ENCODE measurements at places on chromosomes 16 and 17. TPM values are rescaled to one million over a fixed set of nuclear protein-coding genes. Genes with fewer than 3 reads are reported as not detected.

The ABI3 gene
- 39.3 TPM for total RNA-seq

The ANKRD40 gene
- 26.3 TPM for total RNA-seq

The CTRL gene
- total RNA-seq: 3.9 TPM

The EXOC7 gene
- 53.5 TPM for total RNA-seq

The ALDH3A1 gene
- total RNA-seq: 0.92 TPM

The NPIPB9 gene
- total RNA-seq: 3.8 TPM

The SPATA32 gene
- 0.27 TPM for total RNA-seq

The HOXB13 gene
- total RNA-seq: not detected

The TBC1D3I gene
- 0.38 TPM for total RNA-seq

The SDK2 gene
- total RNA-seq: 3.3 TPM

The MEIOC gene
- 0.16 TPM for total RNA-seq

DNA sequence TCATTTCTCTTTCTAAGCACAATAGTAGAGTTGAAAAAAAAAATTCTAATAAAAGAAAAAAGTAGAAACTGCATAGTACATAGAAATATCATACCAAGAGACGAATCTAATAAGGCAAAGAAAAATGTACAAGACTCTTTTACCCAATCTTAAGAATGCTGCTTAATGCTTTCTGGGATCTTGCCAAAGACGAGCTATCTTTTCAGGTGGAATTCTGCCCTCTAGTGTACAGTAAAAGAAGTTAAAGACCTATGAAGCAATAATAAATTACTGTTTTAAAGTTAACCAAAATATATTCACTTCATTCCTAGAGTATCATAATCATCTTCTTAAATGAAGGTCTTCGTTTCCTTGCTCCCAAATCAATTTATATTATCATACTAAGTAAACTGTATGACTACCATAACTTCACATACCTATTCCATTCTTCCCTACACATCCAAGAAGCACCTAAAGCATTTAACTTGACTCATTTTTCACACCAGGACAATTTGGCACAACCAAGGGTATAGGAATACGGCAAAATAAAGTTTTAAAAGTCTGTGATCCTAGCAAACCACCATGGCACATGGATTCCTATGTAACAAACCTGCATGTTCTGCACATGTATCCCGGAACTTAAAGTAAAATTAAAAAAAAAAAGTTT, 47.7 kb downstream of the CFDP1 start:
- no peak for DNase-seq
- peaks cover 2% of the 10 kb centered on the region for H3K27me3 ChIP-seq
- H3K36me3 ChIP-seq: peaks cover 17% of the 10 kb centered on the region
- no peak overlapping the region for H3K4me3 ChIP-seq

DNA sequence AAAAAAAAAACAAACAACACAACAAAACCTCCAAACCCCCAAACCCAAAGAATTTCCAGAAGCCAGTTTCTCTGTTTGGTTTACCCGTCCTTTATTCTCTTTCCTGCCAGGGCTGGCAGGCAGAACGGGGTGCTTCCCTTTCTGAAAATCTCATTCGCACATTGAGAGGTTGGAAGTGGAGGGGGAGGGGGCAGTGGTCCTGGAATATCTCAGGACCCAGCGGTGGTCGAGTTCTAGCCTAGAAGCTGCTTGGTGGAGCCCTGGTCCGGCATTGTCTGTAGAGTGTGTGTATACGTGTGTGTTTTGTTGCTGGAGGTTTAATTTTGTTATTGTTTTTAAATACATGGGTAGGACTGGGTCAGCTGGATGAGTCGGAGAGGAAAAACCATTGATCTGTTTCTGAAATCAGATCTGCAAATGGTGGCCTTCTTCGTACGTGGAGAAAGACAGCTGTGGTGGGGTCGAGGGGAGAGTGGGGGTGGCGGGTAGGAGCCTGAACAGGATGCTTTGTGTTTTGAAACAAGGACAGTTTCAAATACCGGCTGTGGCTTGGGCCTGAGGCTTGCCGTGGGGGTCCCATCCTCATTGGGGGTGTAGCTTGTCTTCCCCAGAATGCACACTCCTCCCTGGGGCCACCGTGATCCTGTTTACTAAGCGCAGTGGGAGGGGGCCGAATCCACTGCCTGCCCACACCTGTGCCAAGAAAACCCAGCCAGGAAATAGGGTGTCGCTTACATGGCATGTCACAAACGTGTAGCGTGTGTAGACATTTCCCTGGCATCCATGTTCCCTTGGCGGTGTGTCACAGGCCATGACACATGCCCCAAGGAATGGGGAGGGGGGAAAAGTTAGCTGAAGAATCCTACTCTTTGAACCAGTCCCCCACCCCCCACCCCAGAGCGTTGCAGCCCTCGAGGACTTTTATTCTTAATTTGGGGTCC, 1.6 kb downstream of the CMIP start:
- H3K36me3 ChIP-seq: peaks cover 21% of the 10 kb centered on the region
- DNase-seq: peak; percentile 55
- peak overlapping the region; percentile 87 for H3K4me3 ChIP-seq
- peak overlapping the region; percentile 88 for H3K27ac ChIP-seq
- H3K27me3 ChIP-seq: peaks cover 2% of the 10 kb centered on the region
- H3K4me1 ChIP-seq: peaks cover 60% of the 10 kb centered on the region

- no peaks in the 10 kb centered on the region for H3K36me3 ChIP-seq
- DNase-seq: no peak
- H3K4me1 ChIP-seq: no peaks in the 10 kb centered on the region
Observed at GRCh38 chr16:5736209-5736930, 638.8 kb upstream of the EEF2KMT start.

- peaks cover 21% of the 10 kb centered on the region for H3K4me1 ChIP-seq
- H3K4me3 ChIP-seq: no peak overlapping the region
- H3K27me3 ChIP-seq: peaks cover 73% of the 10 kb centered on the region
- DNase-seq: no peak
Observed at GRCh38 chr16:54285414-54286089, 1.0 kb downstream of the IRX3 start.

- no peaks in the 10 kb centered on the region for H3K4me1 ChIP-seq
- no peaks in the 10 kb centered on the region for H3K36me3 ChIP-seq
- no peak overlapping the region for H3K27ac ChIP-seq
- no peak overlapping the region for H3K4me3 ChIP-seq
- DNase-seq: no peak
Observed at GRCh38 chr17:8719291-8720246, 25.1 kb downstream of the CCDC42 start.

DNA sequence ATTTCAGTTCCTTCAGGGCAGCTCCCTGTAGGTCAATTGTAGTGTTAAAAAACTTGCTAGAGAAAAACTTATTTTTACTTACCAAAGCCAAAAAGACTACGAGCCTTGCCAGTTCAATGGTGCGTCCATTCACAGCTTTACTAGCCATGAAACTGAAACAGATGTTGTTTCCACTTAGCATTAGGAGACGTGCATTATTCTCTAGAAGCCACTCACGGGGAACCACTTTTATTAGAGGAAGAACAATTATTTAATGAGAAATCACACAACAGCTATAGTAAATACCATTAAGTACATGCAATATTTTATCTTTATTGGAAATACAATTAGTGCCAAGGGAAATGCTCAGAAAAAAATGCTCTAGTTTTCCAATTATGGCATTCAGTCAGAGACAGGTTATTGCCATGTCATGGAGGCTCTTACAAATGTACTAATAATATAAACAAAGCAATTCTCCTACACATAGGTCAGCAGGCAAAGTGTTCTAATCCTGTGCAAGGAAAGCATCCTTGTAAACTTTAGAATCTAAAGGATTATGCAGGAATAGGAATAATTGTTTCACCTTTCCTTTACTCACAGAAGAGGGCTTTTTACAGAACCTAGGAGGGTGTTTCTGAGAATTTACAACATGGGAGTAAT, 17.4 kb downstream of the LASP1NB start:
- H3K4me1 ChIP-seq: peaks cover 2% of the 10 kb centered on the region
- H3K4me3 ChIP-seq: no peak overlapping the region
- no peaks in the 10 kb centered on the region for H3K36me3 ChIP-seq
- H3K27me3 ChIP-seq: no peaks in the 10 kb centered on the region
- no peak for DNase-seq
- H3K27ac ChIP-seq: no peak overlapping the region

GRCh38 chr16:26317885-26318284, 626.1 kb downstream of the HS3ST4 start:
- peaks cover 10% of the 10 kb centered on the region for H3K27me3 ChIP-seq
- H3K36me3 ChIP-seq: no peaks in the 10 kb centered on the region
- no peak for DNase-seq
- H3K4me3 ChIP-seq: no peak overlapping the region
- no peak overlapping the region for H3K27ac ChIP-seq

Data from activated CD8-positive, alpha-beta T cell treated with anti-CD3 and anti-CD28 coated beads for 36 hours (primary cell).